ENCODE measurements at places on chromosomes 2 and 18.

DNA sequence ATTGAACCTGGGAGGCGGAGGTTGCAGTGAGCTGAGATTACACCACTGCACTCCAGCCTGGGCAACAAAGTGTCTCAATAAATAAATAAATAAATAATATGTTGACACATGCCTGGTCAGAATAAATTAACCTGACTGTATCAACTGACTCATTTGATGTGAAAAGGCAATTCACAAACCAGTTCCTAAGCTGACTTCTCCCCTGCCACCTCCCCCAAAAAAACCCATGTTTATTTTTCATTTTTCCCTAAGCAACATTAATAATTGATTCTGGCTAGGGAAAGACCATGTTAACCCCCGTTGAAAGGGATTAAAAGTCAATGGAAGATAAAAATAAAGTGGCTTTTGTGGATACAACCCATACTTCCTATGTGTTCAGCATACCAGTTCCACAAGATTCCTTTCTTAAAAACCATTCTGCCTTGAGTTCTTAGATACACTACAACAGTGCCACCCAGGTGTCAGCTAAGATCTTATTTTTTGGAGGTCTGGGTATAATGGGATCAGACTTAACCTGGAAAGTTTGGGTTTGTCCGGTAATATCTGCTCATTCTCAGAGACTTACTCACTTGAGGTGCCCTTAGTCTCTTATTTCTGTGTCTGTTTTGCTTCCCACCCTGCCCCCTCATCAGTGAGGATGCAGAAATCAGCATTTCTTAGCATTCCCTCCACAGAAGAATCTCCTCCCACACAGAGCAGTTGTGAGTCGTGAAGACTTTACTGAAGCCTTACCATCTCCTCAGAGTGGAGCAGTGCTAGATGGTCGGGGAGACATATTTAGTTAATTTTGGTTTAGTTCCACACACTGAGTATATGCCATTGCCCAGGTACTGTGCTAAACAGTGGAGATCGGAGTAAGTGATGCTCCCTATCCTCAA is 10.1 kb upstream of the MCFD2 start:
- DNase-seq = no peak

GRCh38 chr2:186636800-186637496 is 47.1 kb downstream of the ITGAV start:
- no peak for DNase-seq

- DNase-seq = peak; percentile 97
These were observed 206.0 kb downstream of the NCK2 start for GRCh38 chr2:105950521-105951383.

GRCh38 chr2:224887141-224887540 is 155.1 kb downstream of the DOCK10 start:
- no peak for DNase-seq

DNA sequence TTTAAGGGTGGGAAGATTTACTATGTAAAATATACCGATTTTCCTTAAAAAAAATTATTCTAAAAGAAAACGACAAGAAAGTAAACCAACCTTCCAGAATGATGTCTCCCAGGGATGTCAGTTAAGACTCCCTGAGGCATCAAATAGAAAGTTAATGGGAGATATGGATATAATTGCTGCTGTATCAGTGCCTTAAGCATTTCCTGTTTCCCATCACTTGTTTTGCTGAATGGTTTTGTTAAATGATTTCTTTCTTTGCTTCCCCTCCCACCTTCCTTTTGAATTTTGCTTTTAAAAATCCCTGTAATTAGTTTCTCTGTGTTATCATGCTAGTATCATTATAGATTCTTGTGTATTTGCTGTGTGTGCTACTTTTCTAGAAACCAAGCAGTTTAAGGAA is 154.3 kb upstream of the CWC22 start:
- no peak for DNase-seq

- DNase-seq = no peak
These were observed 37.7 kb downstream of the STON1 start for GRCh38 chr2:48567671-48568070.

DNA sequence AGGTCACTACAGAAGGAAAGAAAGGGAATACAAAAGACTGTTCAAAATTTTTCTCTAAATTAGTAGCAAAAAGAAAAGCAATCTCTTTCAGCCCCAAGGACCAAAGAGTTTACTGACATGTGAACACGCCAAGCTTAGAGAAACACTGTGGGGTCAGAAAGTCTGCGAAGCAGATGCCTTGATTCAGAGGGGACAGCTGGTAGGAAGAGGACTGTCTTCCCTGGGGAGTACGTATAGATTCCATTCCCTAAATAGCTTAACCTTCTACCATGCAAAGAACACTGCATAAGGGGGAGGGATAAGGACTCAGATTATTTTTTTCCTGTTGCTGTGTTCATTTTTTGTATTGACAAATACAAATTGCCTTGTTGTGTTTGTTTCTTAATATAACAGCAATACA is 96.1 kb downstream of the IRS1 start:
- peak; percentile 98 for DNase-seq

GRCh38 chr2:1502891-1503304 is 89.6 kb downstream of the TPO start:
- no peak for DNase-seq

DNA sequence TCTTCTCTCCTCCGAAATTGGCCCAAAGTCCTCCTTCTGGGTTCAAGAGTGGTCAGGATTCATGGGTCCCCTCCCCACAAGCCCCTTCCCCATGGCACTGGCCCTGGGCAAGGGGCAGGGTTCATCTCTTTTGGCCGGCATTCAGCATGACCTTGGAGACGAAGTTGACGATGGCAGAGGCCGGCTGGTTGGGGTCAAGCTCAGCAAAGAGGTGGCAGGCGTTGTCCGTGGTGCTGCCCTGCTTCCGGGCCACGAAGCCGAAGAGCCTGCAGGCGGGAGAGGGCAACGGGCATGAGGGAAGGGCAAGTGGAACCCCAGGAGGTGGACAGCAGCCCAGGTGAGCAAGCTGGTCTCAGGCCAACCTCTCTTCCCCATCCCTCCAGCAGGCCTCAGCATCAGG is 198.5 kb downstream of the TNS1 start:
- no peak for DNase-seq

DNA sequence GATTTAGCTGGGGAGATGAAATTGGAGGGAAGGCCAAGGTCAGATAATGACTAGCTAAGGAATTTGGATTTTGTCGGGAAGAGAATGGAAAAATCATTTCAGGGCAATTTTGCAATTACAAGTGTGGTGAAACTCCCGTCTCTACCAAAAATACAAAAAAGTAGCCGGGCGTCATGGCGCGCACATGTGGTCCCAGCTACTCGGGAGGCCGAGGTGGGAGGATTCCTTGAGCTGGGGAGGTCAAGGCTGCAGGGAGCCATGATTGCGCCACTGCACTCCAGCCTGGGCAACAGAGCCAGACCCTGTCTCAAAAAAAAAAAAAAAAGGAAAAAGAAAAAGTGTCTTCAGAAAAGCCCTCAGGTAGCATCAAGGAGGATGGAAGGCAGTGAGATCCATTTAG is 1.2 kb upstream of the TXNL1 start:
- DNase-seq = no peak

DNA sequence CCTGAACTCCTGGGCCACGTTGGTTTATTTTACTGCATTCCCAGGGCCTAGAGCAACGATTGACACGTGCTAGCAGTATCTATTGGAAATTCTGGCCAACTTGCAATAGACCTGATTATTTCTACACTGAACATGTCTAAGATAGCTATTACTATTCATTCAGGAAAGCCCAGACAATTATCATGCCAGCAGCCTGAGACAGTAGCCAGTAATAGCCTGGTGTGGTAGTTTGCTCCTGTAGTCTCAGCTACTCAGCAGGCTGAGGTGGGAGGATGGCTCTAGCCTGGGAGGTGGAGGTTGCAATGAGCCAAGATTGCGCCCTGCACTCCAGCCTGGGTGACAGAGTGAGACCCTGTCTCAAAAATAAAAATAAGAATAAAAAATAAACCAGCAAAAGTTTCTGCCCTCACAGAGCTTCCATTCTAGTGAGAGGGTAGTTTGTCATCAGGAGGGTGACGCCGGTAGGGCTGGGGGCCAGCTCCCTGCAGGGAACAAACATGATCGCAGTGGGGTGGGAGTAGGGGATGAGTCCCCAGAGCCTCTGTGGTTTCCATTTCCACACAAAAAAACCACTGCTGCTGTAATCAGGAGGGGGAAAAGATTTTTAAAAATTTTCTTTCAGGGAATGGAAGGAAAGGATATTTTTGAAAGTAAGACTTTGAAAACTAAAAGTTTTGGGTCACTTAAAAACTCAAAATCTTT is 4.3 kb downstream of the CASP8 start:
- DNase-seq = no peak

All from NCI-H82 (cell line).